Left ventricle myocardium superior (tissue), 1 donor: ENCODE measurements at places on chromosomes 6 and 20. TPM values are rescaled to one million over a fixed set of nuclear protein-coding genes. Genes with fewer than 3 reads are reported as not detected.

DNA sequence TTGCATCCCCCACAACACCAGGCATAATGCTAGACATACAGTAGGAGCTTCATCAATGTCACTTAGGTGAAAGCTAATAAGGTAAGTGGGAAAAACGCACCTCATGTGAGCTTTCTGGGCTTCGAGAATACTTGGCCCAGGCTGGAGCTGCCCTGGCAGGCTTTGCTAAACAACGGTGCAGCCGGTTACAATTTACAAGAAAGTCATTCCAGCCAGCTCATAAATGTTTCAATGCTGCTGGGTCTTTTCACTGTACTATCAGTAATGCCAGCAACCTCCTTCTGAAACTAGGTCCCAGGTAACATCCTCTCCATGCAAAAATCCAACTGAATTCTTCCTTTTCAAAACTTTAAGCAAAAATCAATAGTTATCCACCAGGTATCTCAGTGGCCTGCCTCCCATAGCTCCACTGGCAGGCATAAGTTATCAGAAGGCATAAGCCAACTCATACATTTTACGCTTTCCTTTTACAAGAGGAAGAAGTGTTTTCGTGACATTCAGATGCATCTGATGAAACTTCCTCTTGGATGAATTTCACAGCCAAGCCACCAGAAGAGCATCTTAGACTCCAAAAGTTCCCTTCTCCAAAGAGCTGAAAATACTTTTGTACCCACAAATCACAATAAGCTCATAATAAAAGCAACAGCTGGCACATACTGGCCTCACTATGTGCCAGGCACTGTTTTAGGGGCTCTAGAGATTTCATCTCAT, 56.3 kb downstream of the RTN4IP1 start:
- no peak for DNase-seq

The PLG gene
- 0.37 TPM for total RNA-seq

- no peak for DNase-seq
Measured at GRCh38 chr20:22502731-22503191, 81.6 kb downstream of the FOXA2 start.

GRCh38 chr6:46637933-46638332, 14.7 kb downstream of the CYP39A1 start:
- DNase-seq: no peak

GRCh38 chr6:161313940-161314509, 40.2 kb upstream of the AGPAT4 start:
- DNase-seq: no peak

The BEND6 gene
- 0.35 TPM for total RNA-seq

The SYCP2L gene
- total RNA-seq: 1.1 TPM

DNA sequence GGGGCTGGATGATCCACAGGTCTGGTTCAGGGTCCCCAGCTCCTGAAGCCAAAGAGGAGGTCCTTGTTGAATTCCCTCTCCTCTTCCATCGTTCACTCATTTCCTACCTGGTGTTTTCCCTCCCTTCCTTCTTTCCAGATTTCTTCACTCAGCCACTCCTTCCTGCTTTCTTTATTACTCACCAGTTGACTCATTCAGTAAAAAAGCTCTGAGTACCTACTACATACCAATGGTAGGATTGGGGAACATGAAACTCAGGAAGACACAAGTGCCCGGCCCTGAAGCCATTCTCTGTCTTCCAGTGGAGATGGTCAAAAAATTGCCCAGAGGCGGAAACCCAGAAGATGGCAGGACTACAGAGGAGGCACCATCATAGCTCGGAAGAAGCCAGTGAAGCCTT, 11.9 kb upstream of the NSFL1C start:
- no peak for DNase-seq

DNA sequence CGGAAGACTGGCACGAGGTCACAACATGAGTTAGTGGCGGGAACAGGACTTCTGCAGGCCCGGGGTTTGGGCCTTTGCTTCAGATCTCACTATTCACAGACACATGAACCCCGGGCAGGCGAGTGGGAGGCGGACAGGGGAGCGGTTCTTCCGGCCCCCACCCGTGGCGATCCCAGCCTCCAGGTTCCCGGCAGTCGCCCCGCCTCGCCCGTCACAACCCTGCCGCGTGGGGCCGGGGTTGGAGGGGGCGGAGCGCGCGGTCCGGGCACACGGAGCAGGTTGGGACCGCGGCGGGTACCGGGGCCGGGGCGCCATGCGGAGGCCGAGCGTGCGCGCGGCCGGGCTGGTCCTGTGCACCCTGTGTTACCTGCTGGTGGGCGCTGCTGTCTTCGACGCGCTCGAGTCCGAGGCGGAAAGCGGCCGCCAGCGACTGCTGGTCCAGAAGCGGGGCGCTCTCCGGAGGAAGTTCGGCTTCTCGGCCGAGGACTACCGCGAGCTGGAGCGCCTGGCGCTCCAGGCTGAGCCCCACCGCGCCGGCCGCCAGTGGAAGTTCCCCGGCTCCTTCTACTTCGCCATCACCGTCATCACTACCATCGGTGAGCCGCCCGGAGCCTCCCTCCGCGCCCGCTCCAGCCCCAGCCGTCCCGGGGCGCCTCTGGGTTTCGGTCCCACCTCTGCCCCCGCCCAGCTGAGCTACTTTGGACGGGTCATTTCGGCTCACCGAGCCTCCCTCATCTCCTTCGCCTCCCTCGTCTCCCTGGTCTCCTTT, at the start of gene KCNK15:
Gene KCNK15, plus strand, starts transcription at position 268 of the 769 bp plus-strand sequence. Its CDS starts 46 bp downstream, at position 314.
- DNase-seq: peak; percentile 71

The NKX2-2 gene
- not detected for total RNA-seq

DNA sequence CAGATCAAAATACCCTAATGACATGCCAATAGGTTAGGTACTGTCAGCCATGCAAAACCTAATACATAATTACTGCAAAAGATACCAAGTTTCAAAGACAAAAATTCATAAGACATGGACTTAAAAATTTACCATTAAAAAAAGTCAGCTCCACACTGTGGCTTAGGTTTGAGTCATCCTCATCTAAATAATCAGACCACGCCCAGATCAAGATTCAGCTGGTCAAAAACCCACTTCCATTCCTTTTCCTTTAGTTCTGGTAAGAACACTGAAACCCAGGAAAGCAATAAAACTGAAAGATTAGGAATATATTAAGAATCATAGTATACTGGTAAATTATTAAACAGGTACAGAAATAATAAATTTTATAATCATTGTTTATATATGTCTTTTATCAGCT, 81.0 kb upstream of the ASF1A start:
- no peak for DNase-seq

DNA sequence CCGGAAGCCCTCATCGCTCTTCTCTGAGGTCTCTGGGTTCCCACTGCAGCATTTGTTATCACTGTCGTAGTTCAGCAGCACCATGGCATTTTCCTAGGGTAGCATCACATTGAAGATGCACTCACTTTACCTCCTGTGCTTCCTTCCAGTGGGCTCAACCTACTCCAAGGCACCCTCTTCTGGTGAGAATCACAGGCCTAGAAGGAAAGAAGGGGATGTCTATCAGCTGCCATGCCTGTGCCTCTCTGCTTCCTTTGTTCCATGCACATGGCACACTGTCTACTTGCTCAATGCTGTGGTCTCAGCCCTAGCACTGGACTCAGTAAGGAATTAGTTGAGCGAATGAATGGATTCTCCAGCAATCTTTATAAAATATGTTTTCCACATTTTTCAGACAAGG, 22.6 kb downstream of the CST4 start:
- DNase-seq: no peak

DNA sequence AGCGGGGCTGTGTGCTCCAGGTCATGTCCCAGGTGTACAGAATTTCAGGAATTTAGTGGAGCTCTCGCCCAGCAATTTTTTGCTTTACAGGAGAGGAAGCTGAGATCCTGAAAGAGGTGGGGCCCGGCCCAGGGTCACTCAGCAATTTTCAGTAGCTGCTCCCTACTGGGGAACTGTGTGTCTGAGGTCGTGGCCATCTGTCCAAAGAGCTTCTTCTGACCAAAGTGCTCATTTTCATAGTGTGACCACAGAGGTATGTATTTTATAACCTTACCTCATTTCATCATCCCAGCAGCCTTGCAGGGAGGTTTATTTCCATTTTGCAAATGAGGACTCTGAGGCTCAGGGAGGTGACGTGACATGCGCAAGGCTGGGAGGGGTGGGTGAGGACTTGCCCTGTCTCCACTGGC, 46.3 kb downstream of the FAM209B start:
- DNase-seq: no peak

The ADGRF4 gene
- not detected for total RNA-seq

The CTAGE9 gene
- total RNA-seq: not detected

GRCh38 chr20:4401601-4402000, 320.1 kb upstream of the PRND start:
- no peak for DNase-seq

GRCh38 chr20:50378170-50379000, 131.8 kb upstream of the PTPN1 start:
- no peak for DNase-seq

- peak; percentile 77 for DNase-seq
Measured at GRCh38 chr6:710601-711571, 17.9 kb upstream of the EXOC2 start.

The TNFRSF21 gene
- 9.3 TPM for total RNA-seq

The ULBP1 gene
- total RNA-seq: 0.17 TPM

The PEX6 gene
- 27.8 TPM for total RNA-seq

The BHLHE23 gene
- total RNA-seq: not detected

DNA sequence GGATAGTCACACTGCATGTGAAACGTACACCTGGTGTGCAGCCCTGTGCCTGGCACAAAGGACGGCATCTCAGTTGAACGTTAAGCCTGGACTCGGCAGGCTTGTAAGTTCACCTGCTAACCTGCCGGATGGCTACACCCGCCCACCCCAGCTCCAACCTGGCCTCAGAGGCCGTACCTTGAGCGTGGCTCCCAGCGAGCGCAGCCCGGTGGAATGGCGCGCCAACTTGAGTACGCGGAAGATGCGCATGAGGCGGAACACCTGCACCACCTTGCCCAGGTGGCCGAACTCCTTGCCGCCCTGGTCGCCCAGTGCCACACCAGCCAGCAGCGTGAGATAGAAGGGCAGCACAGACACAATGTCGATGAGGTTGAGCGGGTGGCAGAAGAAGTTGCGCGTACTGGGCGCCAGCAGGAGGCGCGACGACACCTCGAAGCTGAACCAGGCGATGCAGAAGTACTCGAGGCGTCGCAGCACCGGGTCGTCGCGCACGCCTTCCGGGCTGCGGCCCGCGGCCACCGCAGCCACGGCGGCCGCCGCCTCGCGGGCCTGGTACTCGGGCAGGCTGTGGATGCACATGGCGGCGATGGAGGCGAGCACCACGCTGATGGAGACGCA, 3.3 kb downstream of the KCNS1 start:
- DNase-seq: no peak

- DNase-seq: peak; percentile 71
Measured at GRCh38 chr6:43790031-43790430, 20.0 kb downstream of the VEGFA start.

The PPIL6 gene
- 2.5 TPM for total RNA-seq
